Fibroblast of skin of left biceps (primary cell): ENCODE measurements at places on chromosomes 5 and 9.

GRCh38 chr5:149617760-149618306 is 36.5 kb downstream of the ARHGEF37 start:
- no peak for DNase-seq

- no peak for DNase-seq
These were observed 56.5 kb downstream of the RXRA start for GRCh38 chr9:134382733-134383132.

DNA sequence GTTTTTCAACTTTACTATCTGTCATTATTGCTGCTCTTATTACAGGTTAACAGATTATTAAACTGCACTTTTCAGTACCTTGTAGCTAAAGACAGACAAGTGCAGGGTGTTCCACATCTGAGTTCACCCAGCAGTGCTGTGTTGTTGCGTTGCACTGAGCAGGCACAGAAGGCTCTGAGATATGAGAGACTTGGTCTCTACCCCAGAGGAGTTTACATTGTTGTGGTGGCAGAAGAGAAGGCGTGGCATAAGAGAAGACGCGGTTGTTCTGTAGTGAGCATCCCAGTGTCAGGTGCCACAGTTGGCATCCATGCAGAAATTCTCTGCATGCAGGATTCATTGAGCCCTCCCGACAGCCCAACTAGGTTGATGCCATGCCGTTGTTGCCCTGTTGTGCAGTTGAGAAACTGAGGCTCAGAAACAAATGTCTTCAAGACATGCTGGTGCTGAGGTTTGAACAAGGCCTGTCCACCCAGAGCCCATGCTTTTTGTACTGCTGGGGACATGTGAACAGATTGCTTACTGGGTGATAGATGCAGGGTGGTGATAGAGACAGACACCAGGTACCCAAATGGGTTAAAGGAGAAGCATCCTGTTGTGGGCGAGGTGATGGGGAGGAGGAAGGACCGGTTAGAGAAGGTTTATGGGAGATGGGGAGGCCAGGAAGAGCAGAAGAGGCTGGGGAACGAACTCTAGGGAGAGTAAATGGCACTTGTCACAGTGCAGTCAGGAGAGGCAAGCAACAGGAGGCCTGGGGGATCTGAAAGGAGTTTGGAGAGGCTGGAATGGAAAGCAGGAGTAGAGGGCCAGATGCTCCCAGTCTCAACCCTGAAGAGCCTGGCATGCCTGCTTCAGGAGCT is 8.2 kb downstream of the ABL1 start:
- DNase-seq = no peak

DNA sequence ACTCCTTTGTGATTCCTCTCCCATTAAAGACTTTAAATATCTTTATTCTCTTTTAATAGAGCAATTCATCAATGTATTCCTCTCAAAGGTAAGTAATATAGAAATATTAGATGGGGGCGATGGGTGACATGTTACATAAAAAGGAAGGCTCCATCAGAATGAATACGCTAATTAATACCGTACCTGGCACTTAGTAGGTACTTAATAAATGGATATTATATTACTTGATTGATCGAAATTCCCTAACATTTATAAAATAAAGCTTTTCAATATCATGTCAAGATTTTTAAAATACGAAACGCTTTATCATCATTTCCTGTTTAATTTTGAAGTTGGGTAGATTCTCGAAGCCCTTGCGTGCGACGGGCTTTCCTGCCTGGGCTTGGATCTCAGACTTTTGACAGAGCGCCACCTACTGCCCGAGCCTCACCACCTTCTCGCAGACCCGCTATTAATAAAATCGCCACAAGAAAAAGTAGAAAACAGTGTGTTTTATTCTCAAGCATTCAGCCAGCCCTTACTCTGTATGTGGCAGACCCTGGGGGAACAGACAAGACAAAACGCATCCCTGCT is 99.4 kb downstream of the C5orf15 start:
- DNase-seq = peak; percentile 16

GRCh38 chr5:173612948-173613347 is 3.5 kb downstream of the BOD1 start:
- DNase-seq = no peak

DNA sequence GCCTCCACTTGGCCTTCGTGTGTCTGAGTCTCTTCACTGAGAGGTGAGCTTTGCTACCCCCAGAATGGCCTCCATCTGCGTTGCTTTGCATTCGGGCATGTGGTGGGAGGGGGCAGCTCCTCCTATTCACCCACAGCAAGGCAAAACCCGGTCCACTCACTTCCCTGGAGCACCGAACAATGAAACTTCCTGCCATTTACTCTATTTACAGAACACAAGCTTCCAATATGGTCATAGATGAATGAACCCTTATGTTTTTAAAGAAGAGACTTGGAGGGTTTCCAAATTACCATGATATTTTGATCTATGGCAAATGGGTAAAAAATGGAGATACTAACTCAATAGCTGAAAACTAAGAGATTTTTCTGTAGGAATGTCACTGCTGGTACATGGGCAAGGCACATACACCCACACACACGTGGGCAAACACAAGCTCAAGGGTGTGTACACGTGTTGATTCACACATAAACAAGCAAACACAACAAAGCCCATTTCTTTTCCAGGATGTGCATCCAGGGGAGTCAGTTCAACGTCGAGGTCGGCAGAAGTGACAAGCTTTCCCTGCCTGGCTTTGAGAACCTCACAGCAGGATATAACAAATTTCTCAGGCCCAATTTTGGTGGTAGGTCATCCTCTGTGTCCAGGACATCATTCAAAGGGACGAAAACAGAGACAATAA is 5.2 kb downstream of the GABRP start:
- no peak for DNase-seq
